Panc1 (cell line): ENCODE measurements at places on chromosomes 2 and 18. TPM values are rescaled to one million over a fixed set of nuclear protein-coding genes. Genes with fewer than 3 reads are reported as not detected.

DNA sequence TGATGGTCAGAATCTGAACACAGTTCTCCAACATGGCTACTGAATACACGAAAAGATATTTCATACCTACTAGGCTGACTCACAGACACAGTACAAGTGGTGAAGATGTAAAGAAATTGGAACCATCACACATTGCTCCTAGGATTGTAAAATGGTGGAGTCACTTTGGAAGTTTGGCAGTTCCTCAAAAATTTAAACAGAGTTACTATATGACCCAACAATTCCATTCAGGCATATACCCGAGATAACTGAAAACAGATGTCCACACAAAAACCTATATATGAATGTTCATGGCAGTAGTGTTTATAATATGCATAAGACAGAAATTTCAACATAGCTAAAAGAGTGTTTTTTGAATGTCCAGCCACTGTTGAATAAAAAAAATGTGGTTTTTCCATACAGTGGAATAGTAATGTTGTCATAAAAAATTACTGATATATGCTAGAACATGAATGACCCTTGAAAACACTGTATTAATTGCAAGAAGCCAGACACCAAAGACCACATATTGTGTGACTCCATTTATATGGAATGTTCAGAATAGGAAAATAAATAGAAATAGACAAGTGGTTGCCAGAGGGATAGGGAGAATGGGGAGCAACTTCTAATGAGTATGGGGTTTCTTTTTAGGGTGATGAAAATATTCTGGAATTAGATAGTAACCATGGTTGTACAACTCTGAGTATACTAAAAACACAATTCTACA lies 10.1 kb downstream of the RMP24 start:
- DNase-seq: no peak

- no peak for DNase-seq
Observed at GRCh38 chr2:208010506-208010905, 14.8 kb downstream of the PLEKHM3 start.

DNA sequence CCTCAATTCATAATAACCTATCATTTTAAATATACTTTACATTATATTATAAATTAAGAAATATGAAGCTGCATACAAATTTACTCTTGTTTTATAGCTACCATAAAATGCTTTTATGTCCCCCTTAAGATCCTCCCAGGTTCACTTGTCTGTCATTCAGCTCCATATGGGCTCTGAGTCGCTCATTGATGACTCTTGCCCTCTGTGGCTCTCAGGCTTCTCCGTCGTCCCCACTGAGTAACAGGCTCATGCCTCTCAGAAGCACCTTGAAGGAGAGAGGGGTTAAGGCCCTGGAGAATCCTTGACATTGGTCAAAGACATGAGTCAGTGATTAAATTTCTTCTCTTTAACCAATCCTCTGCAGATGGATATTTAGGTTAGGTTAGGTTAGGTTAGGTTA lies 6.2 kb upstream of the MCM6 start:
- no peak for DNase-seq

The ATG4B gene
- total RNA-seq: 84.2 TPM

GRCh38 chr2:85795331-85796045 lies 41.7 kb downstream of the ATOH8 start:
- no peak for DNase-seq

The FAM124B gene
- total RNA-seq: 0.08 TPM

The MYCN gene
- total RNA-seq: not detected

The ACMSD gene
- not detected for total RNA-seq

DNA sequence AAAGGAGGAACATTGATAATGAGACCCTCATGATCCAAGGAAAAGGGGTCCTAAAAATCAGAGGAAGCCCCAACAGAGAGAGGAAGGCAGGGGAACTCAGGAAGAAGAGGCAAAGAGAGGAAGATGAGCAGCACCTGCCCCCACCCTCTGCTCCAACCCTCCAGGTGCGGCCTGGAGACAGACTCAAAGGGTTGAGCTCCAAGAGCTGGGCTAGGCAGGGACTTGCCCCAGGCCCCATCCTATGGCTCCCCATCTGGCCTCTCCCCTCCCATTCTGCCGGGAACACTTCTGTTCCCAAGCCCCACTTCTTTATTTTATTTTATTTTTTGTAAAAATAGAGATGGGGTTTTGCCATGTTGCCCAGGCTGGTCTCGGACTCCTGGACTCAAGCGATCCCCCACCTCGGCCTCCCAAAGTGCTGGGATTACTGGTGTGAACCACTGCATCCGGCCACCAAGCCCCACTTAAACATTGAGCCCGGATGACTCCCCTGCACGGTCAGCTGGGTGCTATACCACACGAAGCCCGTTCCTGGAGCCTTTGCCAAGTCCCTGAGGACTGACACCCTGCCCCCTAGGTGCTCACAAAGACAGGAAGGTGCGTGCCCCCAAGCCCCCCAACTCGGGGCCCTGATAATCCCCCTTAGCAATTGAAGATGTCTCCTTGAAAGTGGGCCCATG lies 3.8 kb upstream of the GPR55 start:
- no peak for DNase-seq

The RBFA gene
- total RNA-seq: 83.1 TPM

DNA sequence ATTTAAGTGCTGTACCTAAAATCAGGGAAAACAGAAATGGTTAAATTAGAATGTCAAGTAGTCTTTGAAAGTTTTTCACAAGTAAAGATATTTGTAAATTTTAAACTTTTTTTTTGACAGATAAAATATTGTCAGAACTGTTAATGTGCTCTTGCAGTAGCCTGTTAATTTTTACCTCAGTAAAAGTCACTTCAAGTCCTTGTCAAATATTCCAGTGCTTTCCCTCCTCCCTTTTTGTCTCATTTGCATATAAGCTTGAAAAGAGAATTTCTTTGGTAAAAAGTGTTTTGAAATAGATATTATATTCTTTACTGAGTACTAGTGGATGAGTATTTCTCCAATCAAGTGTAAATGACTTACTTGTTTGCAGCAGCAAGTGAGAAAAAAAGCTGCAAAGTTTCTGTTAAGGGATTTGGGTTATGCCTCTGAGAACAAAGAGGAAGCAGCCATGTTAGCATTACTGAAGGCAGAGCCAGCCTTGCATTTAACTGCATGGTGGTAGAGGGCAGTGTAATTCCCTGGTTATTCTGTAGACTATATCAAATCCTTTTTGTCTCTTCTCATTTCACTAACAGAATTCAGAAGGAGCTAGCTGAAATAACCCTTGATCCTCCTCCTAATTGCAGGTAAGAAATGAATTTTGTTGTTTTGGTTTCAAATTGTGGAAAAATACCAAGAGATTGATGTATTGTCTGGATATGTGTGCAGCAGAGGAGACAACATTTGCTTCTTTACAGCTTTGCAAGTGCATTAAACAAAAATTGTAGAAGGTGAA lies 3.2 kb downstream of the UBE2E3 start:
- DNase-seq: no peak

- no peak for DNase-seq
Observed at GRCh38 chr2:25602333-25602723, 71.0 kb downstream of the DTNB start.

The CEBPZOS gene
- 49.3 TPM for total RNA-seq

DNA sequence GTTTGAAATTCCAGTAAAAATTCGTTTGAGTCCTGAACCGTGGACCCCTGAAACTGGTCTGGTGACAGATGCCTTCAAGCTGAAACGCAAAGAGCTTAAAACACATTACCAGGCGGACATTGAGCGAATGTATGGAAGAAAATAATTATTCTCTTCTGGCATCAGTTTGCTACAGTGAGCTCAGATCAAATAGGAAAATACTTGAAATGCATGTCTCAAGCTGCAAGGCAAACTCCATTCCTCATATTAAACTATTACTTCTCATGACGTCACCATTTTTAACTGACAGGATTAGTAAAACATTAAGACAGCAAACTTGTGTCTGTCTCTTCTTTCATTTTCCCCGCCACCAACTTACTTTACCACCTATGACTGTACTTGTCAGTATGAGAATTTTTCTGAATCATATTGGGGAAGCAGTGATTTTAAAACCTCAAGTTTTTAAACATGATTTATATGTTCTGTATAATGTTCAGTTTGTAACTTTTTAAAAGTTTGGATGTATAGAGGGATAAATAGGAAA lies 80.7 kb downstream of the ACSL3 start:
- no peak for DNase-seq

DNA sequence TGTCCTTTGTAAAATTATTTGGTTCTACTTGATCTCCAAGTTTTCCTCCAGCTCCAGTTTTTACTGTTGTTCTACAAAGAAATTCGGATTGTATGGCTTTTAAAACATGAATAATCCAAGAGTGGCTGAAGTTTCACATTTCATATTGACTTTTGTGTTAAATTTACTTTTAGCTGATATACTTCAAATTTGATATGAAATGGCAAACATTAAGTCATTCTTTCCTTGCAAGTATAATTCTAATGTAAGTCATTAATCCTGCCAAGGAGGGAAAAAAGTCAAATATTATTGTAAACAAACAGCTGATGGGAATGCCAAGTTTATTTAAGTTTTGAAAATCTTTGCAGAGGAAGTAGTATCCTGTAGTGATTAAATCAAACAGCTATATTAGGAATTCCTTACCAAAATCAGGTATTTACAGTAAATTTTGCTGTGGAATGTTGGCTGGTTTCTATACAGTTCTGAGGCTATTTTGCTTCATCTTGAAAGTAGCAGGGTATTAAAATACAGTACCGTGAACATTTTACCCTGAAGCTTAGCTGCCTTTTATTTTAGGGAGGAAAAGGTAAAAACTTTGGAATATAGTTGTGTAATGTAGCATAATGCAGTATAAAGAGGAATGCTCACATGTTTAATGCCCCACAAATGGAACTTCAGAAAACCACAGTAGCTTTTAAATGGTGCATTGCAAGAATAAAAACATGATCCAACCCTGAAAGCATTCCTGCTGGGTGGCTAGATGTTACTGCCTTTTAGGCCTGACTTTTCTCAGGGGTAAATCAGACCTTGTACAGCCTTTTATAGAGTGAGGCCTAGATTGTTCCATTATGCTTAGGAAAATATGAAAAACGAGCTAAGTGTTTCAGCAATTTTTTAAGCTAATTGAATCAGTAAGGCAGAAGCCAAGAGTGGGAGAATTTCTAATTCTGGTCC lies 62.7 kb upstream of the NT5C1B start:
- DNase-seq: no peak

DNA sequence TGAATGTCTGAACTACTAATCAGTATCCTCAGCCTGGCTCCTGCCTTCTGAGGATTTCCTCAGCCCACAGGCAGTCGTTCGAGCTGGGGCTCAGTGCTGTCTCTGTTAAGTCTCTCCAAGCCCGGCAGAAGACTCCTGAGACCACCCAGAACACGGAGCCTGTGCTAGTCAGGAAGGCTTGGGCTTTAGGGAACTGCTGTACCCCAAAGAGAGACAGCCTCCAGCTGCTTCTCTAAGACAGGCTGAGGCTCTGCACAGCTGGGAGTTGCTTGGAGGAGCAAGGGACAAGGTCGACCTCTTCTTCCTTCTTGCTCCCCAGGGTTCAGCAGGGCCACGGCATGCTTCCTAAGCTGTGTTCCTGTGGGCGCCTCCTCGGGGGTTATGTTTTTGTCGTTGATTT lies 283.4 kb upstream of the MYT1L start:
- DNase-seq: no peak

GRCh38 chr2:231482806-231483391 lies 18.6 kb upstream of the NCL start:
- DNase-seq: no peak

- no peak for DNase-seq
Observed at GRCh38 chr2:20544153-20544747, 97.4 kb downstream of the RHOB start.

DNA sequence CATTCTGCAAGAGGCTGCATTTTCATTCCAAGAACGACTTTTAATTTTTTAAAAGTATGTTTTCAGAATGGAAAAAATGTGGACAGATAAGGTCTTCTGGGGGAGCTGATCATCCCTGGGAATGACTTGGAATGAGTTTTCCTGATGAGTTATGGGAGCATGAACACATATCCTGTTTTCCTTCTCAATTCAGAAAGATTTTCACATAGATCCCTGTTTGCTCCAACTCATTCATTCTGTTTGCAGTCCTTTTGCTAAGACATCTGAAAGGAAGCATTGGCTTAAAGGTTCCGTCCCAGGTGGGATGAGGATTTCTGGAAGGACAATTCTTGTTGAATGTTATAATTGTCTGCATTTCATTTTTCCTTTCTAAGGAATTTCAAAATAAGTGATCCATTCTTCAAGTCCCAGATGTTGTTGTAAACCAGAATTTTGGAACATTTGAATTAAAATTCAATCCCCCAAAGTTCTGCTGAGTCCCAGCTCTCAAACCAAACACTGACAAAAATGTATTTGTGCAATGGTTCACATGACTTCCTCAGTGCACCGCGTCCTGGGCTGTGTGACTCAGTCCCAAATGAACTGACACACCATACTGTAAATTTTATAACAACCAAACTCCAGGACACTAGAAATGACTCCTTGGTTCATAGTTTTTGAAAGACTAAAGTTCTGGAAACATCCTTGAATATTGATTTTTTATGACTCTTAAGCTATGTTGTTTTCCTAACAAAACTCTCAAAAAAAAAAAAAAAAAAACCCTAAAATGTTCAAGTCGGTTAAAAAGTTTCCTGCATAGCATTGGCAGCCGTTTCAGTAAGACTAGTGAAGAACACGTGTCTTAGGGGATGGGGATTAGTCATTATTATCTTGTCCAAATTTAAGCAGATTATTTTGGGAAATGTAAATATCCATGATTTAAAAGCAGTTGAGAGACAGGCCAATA lies 281.8 kb upstream of the TCF4 start:
- no peak for DNase-seq

DNA sequence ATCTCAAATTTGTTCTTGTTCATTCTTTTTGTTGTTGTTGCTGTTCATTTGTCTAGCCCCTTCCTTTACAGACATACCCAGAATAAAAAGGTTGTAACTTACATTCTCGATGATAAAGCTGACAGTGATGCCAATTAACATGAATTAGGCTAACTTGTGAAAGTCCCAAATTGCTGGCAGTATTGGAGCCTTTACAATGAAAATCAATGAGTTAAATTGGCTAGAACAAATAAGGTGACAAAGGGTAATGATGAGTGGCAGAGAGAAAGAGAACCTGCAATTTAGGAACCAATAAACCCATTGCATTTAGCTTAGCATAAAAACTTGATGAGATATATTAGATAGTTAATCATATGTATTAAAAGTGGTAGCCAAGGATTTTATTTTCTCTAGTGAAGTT lies 521.0 kb downstream of the ADCYAP1 start:
- DNase-seq: no peak

DNA sequence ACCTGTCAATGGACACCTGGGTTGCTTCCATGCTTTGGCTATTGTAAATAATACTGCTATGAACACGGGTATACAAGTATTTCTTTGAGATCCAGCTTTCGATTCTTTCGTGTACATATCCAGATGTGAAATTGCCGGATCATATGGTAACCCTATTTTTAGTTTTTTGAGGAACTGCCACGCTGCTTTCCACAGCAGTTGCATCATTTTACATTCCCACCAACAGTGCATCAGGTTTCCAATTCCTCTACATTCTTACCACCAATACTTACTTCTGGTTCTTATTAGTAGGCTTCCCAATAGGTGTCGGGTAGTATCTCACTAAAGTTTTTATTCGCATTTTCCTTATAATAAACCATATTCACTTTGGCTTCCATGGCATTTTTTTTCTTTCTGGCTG lies 69.6 kb downstream of the PID1 start:
- DNase-seq: no peak
